ENCODE measurements at places on chromosomes 2 and 18.

DNA sequence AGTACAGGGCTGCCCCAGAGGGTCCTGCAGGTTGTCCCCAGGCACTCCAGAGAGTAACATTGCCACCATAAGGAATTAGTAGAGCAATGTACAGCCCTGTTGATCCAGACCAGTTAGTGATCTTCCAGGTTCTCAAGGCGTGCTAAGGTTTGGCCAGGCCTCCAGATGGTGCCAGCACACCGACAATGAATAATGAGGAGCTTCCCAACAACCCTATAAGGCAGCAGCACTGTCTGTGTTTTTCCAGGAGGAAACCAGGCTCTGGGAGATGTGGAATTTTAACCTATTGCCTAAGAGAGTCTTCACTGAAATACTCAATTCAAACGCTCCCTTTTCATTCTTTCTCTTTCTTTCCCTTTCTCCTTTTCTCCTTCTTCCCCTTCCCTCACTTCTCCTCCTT, 122.1 kb downstream of the MGAT5 start:
- peak; percentile 91 for DNase-seq

DNA sequence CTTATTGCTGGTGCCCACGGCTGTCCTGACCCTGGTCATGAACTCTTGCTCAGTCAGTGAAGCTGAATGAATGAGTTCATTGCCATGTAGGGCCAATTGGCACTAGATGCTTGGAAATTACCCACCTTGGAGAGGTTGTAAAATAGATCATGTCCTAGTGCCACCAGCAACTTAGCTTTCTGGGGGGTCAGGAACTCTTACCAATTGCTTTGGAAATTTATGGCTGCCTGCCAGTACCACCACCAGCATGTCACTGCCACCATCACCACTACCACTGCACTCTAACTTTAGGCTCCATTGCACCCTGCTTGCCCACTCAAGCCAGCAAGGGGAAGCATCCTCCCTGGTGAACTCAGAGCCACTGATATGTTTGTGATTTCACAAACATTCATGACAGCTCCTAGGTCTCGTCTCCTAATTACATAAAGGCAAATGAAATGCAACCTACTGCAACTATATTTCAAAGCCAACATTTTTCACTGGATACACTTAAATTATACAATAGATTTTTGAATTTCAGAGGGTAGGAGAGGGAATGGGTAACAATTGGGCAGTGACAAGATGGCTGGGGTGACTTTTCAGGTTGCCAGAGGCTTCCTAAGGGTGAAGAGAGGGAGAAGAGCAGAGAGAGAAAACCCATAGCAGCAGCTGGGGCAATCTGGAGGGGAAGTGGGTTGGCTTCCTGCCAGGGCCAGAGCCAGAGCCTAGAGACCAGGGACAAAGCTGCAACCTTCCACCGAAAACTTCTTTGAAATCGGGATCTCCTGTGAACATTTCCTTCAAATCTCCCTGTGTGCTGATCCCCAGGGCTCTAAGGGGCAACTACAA, 3.5 kb upstream of the EMILIN1 start:
- peak; percentile 50 for DNase-seq

GRCh38 chr2:63658176-63658968, 69.6 kb downstream of the MDH1 start:
- DNase-seq: no peak

DNA sequence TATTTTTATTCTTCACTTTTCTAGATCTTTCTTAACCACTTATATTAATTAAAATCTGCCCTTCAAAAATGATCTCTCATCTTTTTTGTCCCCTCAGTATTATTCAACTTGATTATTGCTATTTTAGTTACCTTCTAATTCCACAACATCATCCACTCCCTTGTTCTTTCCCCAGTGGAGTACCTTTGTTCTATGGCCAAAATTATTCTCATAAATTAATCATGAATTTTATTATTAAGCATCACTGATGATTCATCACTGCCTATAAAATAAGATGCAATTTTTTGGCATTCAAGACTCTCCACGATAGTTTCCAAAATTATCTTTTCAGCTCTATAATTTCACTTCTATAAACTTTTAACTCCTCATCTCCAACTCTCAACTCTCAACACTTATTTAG, 505.7 kb downstream of the SPAG16 start:
- no peak for DNase-seq

GRCh38 chr18:69399253-69399652, 1.4 kb upstream of the DOK6 start:
- no peak for DNase-seq

DNA sequence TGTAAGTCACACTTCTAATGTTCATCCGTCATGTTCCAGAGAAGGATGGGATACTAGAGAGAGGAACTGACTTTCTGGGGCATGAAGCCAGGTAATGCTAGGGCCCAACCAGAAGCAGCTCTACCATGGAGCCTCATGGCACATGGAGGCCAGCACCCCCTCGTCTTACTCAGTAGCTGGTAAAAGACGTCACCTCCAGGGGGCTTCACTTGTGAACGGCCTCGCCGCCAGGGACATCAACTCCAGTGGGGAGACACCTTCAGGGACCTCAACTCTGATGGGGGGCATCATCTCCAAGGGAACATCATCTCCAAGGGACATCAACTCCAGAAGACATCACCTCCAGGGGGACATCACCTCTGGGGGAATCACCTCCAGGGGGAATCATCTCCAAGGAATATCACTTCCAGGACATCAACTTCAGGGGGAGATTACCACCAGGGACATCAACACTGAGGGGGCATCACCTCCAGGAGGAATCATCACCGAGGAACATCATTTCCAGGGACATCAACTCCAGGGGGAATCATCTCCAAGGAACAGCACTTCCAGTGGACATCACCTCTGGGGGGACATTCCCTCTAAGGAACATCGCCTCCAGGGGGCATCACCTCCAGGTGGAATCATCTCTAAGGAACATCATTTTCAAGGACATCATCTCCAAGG, 168.4 kb downstream of the NDUFA10 start:
- no peak for DNase-seq

DNA sequence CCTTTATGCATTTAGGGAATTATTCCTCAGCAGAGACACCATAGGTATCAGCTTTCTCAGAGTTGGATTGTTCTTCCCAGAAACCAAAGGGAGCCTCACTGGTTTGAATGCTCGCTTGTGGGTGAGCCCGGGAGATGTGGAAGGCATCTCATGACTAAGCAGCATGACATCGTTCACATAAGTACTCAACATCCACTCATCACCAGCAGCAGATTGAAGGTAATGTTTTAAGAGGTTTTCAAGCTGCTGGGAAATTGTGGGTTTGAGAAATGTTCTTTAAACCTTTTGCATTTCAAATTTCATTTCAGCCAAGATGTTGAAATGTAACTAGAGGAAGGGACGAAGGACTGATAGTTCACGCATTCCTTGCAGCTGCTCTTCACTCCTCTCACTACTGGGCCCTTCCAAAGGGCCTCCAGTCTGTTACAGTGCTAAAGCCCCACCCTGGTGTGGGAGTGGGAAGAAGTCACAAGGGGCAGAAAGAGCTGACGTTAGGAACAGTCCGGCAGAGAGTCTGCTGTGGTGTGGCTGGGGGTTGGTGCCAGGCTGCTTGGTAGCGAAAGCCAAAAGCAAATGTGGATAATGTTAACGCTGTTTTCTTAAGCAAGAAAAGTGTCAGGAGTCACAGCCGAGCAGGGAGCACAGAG, 324.5 kb upstream of the EPHA4 start:
- no peak for DNase-seq

DNA sequence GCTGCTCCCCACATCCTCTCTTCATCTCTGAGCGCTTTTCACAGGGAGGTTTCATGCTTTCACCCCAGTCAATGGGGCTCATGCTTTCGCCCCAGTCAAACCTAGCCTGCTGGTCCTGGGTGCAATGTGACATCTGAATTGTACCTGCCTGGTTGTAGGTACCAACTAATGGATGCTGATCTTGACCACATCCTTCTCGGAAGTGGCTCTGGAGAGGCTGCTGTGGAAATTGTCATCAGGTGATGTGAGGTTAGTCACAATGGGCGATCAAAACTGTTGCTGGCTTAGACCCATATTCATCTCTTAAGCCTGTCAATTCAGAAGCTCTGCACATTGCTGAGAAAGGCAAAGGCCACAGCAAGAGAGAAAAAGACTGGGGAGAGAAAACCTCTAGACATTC, 32.7 kb upstream of the ALKAL2 start:
- DNase-seq: no peak

- no peak for DNase-seq
Observed at GRCh38 chr18:58407263-58407648, 221.6 kb downstream of the ALPK2 start.

DNA sequence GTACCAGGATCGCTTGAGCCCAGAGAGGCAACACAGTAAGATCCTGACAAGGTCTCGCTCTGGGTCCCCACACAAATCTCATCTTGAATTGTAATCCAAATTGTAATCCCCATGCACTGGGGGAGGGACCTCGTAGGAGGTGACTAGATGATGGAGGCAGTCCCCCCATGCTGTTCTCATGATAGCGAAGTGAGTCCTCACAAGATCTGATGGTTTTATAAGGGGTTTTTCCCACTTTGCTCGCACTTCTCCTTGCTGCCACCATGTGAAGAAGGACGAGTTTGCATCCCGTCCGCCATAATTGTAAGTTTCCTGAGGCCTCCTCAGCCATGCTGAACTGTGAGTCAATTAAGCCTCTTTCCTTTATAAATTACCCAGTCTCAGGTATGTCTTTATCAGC, 46.0 kb upstream of the SERTAD2 start:
- no peak for DNase-seq

DNA sequence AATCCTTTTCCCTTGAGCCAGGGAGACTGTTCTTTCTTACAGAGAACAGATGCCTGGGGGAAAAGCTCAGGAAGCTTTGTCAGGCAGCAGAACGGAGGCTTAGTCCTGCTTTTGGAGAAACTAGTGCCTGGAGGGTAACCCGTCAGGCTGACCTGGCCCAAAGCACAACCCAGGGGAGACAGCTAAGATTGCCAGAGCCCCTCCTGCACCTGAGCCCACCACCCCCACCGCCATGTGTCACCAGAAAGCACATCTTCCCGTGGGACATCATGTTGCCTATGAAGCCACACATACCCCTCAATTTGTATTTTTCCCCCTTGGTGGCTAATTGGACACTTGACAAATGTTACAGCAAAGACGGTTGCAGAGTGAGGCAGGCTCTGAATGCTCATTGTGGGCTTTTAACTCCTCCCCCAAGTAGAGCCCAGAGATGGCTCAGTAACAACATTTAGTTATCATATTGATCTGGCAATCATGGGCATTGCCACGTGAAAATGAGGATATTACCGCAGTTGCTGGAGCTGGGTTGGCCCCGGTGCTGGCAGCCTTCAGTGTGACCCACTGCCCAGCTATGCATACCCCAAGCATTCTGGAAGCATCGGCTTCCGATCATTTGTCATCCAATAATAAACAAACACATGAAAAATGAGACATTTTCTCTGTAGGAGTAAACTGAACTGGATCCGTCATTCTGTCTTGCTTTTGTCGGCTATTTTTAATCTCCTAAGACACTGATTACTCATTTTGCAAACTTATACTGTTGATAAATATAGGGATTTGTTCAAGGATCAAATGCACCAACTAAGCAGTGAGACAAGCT, 229.5 kb downstream of the ATAD2B start:
- no peak for DNase-seq
